Epithelial cell of prostate (primary cell): ENCODE measurements at places on chromosomes 6 and 20.

GRCh38 chr6:710601-711571, 17.9 kb upstream of the EXOC2 start:
- no peak for DNase-seq

DNA sequence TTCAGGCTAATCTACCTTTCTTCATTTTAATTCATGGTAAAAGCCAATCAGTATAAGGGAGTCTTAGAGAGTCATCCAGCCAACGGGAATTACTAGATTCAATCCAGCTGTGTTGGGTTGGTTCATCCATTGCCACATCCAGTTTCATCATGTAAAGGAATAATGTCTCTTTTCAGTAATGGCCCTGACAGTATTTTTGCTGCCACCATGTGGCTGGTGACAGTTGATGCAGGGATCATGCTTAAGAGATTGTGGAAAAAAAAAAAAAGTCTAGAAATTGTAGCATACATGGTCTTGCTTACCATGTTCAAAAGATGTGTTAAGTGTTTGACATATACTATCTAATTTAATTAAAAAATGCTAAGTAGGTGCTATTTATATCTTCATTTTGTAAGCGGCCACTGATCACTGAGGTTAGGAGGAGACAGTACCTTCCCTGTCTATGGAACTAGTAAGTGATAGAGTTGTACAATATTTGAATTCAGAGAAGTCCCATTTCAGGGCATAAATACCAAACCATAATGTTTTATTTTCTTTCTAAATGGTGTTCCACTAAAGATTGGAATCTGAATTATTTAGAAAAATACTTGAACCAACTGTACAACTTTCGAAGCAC, 135.9 kb downstream of the KHDRBS2 start:
- peak; percentile 3 for DNase-seq

DNA sequence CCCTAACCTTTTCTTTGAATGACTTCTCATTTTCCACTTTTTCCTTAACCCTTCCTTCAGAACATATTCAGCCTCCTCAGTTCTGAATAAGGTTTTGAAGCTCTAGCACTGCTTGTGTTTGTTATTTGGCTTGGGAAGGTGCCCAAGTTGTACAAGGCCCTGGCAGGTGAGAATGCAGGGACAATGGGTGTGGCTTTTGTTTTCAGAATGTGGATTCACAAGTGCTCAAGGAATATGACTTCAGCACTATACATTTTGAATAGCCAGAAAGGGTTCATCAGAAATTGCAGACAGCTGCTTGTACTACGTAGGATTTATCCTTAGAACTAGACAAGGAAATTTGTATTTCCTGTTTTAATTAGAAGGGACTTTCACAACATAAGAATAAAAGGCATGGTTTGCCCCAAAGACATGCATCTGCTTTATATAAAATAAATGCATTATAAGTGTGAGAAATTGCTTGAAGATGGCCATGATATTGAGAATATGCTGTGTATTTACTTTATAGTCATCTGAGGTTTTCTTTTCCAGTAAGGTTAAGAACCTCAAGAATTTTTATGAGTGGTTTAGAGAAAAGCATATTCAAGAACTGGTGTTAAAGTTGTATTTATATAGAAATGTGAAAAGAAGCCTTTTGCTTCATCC, 29.3 kb upstream of the PRDM1 start:
- no peak for DNase-seq

DNA sequence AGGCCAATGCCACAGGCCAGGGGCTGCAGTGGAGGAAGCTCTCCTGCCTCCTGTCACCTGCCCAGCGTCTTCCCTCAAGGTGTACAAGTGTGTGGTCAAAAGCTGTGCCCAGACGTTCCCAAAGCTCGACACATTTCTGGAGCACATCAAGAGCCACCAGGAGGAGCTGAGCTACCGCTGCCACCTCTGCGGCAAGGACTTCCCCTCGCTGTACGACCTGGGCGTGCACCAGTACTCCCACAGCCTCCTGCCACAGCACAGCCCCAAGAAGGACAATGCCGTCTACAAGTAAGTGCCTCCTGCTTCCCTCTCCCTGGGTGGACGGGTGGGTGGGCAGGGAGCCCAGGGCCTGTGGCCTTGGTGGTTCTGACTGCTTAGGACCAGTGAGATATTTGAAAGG, 38.2 kb downstream of the ZNF341 start:
- DNase-seq: no peak

DNA sequence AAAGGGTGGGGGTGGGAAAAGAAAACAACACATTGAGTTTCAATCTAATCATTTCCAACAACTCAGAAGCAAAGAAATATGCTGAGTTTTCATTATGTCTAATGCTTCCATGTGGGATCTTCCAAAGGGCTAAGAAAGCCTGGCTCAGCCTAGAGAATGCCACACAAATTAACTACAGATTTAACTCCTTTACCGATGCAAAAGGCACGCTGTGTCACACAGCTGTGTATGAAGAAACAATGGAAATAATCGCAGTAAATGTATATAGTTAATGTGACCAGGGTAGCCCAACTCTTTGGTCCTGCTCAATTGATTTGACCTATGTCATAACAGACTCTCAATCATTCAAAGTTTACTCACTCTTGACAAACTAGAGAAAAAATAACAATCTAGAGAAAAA, 17.8 kb downstream of the B4GALT5 start:
- no peak for DNase-seq

GRCh38 chr20:24981282-24981681, 11.3 kb downstream of the APMAP start:
- no peak for DNase-seq

DNA sequence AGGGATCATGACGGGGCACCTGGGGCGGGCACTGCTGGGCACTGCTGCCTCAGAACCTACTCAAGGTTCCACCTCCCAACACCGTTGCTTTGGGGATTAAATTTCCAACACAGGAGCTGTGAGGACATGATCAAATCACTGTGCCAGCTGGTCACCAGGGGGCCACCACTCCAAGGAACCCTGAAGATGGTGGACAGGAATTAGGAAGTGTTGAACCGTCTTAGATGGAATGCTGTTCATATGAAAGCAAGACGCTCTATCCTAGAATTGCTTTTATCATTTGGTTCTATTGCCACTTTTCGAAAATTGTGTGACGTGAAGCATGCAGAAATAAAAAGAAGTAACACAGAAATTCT, 140.3 kb downstream of the DLL1 start:
- no peak for DNase-seq

DNA sequence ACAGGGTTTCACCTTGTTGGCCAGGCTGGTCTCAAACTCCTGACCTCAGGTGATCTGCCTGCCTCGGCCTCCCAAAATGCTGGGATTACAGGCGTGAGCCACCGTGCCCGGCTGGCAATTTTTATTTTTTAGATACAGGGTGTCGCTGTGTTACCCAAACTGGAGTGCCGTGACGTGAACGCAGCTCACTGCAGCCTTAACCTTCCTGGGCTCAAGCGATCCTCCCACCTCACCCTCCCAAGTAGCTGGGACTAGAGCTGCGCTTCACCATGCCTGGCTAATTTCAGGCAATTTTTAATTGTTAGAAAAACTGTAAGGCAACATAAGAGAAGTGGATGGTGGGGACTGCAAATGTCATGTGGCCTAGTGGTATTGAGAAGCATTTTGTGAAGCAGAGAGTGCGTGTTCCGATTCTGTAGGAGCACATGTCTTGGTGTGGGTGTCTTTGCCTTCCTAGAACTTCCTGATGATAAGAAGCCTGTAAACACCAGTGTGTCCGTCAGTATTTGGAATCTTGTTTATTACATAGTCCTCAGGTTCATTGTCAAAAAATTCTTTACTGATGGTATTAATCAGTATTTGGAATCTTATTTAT, 18.0 kb downstream of the JARID2 start:
- DNase-seq: no peak

- no peak for DNase-seq
Measured at GRCh38 chr6:148140772-148141557, 201.7 kb upstream of the SASH1 start.

GRCh38 chr6:30799210-30799609, 54.9 kb upstream of the IER3 start:
- DNase-seq: no peak

GRCh38 chr20:47066484-47067270, 172.0 kb downstream of the EYA2 start:
- DNase-seq: no peak

GRCh38 chr20:10978019-10978702, 304.4 kb upstream of the JAG1 start:
- DNase-seq: no peak

DNA sequence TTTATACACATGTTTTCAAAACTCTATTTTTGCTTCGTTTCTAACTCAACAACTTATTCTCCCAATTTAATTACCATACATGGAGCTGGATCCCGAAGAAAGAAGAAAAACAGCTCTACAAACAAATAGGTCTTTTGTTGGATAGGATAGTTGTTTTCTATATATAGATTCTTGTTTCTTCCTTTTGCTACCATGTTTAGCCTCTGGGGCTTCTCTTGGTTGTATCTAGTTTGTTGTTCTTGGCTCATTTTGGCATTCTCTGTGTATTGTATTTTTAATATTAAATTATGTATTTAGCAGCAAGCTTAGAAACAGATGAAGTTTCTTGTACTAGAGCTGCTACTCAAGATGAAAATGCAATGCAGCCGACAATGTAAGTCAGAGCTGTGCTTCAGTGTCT, 60.9 kb downstream of the PLCB4 start:
- no peak for DNase-seq

DNA sequence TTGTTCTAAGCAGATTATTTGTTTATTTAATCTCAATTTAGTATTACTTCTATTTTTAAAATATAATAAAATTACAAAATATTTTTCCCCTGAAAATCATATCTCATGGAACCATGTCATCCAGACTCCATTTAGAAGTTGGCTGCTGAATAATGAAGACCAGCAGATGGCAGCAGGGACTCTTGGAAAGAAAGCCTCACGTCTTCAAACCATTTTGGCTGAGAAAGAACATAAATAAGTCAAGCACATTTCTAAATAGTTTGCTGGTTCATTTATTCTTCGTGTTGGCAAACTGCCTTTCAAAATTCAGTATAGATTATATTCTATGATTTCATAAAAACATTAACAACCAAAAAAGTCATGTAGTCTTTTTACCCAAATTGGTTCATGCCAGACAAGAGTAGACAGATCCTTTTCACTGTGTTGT, 71.7 kb downstream of the RCAN2 start:
- peak; percentile 5 for DNase-seq

GRCh38 chr6:134902936-134903335, 47.0 kb downstream of the ALDH8A1 start:
- DNase-seq: no peak

GRCh38 chr20:59657459-59658046, 53.2 kb downstream of the PHACTR3 start:
- no peak for DNase-seq

DNA sequence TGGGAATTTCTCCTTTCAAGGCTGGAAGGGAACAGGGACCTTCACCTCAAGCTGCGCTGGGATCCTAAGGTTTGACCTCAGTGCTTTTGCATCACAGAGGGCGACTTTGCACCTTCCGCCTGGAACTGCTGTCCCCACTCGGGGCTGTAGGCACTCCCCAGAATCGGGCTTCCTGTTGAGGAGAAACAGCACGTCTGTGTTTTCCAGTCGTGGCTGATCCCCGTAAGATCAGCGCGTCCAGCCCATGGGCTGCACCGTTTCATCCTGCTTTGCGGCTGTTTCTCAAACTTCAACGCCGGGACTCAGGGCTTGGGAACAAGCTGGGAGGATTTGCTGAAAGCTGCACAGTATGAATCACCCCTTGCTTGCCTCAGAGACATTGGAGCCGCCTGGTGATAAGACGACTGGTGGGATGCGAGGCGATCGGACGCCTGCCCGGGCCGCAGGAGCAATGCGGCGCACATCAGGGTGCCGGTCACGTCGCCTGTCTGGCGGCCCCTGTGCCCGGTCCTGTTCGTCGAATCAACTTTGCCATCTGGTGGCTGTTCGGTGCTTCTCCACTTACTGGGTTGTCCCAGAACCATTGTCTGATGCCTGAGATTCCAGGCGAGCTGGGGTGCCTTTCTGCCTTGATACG, 53.6 kb upstream of the FRMD1 start:
- DNase-seq: no peak

DNA sequence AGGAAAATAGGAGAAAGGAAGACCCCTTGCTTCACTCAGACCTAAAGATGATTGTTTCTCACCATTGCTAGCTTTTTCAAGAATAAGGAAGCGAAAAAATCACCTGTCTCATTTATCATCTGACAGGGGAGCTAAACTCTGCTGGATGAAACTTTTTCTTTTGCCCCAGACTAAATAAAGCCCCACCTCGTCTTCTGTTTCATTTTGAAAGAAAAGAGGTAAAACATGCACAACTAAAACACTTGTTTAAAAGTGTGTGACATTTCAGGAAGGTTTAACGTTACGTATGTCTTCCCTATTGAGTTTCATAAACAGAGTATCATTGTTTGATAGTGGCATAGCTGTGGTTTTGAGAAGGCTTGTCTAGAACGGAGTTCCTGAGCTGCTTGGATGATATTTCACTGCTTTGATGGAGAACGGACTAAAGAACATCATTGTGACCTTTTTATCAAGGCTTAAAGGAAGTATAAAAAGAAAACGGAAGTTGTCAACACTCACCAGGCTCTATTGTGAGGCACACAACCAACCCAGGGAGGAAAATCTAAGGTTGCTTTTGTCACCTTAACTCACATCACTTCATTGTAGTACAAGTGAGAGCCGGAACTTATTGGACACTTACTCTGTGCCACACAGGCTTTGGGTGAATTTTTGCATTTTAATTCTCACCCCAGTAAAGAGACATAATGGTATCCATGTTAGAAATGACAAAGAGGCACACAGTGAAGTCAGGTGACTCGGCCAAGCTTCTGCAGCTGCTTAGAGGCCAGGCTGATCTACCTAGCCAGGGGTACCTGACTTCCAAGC, 29.5 kb downstream of the TSHZ2 start:
- DNase-seq: no peak

- DNase-seq: no peak
Measured at GRCh38 chr6:44569931-44570385, 182.5 kb downstream of the CDC5L start.

DNA sequence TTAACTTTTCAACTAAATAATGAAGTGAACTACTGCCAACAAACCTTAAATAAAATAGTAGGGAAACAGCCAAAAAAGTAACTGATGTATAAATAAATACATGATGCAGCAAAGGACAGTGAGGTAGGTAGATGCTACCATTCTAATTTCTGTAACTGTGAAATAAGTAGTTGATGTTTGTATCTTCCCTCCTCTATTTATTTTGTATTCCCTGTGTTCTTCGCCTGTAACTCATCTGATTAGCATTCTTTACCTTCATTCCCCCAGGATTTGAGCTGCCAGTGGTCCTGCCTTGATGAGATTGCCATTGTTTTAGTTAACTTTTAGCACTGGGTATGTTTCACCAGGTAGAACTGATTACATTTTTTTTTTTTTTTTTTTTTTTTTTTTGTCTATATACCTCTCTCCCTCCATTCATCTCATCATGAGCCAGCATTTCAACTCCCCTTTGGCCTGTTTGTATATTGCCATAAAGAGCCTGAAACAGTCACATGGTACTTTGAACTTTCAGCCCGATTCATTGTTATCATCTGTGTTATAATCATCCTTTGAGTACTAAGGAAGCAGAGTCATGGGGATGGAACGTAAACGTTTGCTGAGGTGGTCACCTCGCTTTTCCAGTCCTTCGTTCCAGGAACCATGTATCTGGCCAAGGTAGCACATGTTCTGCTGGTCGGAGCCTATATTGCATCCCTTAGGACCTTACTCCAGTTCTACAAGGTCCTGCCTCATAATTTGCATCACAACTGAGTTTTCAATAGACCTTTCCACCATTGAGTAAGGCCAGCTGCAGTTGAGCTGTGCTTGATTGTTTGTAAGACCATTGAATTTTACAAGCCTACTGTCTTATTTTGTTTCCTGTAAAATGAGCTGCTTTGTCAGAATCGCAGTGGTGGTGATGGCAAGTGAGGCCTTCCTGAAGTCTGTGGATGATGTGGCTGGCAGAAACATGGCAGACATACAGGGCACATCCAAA, 107.6 kb downstream of the JAG1 start:
- DNase-seq: no peak
